ENCODE measurements at places on chromosomes 1 and 21.

DNA sequence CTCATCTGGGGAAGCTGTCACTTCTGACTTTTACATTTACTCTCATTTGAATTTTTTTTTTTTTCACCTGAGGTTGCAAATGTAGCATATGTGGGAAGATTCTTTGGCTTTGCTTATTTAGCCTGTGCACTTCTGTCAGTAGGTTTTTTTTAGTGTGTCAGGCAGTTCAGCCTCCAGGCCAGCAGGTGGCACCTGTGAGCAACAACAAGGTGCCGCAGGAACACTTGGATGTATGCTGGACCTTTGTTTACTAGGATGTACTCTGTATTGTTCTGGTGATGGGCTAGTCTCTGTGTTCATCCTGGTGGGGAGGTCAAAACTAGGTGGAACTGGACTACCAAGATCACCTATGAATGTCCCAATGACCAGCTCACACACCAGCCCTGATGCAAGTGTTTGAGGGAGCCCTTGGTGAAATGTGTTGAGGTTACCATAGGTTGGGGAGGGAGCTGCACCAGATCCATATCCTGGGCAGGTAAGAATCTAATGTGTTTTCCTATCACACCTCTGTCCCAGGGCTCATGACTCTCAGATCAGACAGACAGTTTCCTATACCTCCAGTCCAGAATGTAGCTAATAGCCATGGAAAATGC is 618.2 kb downstream of the BRINP3 start:
- DNase-seq = no peak

- no peak for DNase-seq
Observed at GRCh38 chr1:58815686-58816071, 31.8 kb upstream of the JUN start.

DNA sequence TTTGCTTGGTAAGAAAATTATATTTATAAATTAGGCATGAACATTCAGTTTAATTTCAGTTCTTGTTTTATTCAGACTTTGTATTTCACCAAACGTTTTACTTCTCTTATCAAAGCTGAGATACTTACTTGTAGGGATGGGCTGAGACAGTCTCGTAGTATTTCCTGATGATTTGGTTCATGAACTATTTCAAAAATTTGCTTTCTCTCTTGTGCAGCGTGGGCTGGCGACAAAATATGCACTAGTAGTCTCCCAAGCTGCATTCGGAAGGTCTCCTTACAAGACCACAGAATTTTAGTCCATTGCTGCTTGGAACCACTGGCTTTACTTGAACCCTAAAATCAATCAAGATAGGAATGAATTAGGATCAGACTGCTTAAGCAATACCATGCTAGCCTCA is 91.7 kb upstream of the GNG4 start:
- DNase-seq = no peak

GRCh38 chr1:154863315-154864174 is 6.5 kb downstream of the KCNN3 start:
- DNase-seq = no peak

GRCh38 chr1:230112131-230112701 is 45.2 kb downstream of the GALNT2 start:
- DNase-seq = no peak

GRCh38 chr1:26373789-26374188 is 1.2 kb upstream of the ZNF683 start:
- no peak for DNase-seq

GRCh38 chr21:44517175-44517899 is 22.7 kb downstream of the KRTAP10-1 start:
- DNase-seq = no peak

DNA sequence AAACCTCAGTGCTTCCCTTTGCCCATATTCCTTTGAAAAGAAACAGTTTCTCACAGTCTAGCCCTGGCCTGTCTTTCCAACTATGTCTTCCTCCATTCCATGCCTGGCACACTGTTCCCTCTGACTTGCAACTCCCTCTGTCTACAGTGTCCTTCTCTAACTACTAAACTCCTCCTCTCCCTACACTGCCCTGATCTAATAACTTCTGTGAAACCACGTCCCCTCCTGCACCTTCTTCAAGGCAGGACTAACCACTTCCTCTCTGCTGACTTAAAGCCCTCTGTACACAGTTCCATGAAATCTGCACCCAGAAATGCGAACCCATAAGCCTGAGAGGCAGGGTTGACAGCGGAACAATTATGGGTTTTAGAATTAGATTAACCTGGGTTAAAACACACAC is 62.2 kb upstream of the ATP1B1 start:
- no peak for DNase-seq

DNA sequence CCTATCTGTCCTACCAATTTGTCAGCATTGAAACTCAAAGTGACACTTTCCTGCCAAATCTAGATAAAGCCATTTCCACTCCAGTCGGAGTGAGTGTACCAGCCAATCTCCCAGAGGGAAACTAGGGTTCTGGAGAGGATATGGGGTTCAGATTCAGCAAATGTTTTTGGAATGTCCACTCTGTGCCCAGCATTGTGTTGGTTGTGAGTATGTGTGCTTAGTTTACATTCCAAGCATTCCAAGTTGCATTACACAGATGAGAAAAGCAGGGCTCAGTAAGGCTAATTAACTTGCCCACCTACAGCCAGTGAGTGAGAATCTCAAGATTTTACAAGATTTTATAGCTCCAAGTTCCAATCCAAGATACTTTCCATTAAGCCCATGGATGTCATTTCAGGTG is 26.4 kb upstream of the RGS16 start:
- DNase-seq = no peak

DNA sequence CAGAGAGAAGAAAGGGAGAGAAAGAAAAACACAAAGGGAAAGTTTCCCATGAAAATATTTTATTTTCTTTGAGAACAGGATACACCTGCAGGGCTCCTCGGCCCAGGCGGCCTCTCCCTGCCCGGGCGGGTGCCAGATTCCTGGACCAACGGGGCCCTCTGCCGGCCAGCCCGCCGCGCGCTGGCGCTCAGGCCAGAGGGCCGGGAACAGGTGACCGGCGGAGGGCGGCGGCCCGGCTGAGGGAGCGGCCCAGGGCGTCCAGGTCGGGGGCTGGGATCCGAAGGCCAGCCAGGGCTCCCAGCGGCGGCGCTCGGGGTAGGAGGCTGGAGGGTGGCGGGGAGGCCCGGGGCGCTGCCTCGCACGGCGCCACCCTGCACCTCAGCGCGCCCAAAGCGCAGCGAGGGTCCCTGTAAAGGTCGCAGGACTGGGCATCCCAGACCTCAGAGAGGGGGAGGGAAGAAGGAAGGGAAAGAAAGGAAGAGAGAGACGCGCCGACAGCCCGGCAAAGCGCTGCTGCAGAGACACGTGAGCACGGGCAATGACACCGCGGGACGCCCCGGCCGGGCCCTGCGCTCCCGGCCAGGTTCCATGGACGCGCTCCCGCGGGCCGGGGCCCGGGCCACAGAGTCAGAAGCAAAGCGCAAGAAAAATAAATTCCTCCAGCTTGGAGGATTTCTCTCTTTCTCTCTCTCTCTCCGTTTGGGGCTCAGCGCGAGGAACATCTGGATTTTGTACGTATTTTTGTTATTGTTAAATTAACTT is 927 bp downstream of the WNT9A start:
- peak; percentile 34 for DNase-seq

- DNase-seq = no peak
Observed at GRCh38 chr1:213714645-213715044, 273.1 kb upstream of the PROX1 start.

DNA sequence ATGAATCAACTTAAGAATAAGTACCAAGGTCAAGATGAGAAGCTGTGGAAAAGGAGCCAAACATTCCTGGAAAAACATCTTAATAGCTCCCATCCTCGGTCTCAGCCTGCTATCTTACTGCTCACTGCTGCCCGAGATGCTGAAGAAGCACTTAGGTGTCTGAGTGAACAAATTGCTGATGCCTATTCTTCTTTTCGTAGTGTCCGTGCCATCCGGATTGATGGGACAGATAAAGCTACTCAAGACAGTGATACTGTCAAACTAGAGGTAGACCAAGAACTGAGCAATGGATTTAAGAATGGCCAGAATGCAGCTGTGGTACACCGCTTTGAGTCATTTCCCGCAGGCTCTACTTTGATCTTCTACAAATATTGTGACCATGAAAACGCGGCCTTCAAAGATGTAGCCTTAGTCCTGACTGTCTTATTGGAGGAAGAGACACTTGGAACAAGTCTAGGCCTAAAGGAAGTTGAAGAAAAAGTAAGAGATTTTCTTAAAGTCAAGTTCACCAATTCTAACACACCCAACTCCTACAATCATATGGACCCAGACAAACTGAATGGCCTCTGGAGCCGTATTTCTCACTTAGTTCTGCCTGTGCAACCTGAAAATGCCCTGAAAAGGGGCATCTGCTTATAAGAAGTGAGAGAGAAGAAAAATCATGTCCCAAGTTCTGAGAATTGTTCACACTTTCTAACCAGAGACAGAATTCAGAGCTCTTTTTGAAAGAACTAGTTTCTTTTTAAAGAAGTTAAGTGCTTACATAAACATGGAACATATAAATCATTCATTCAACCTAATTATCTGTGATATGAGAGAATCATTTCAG is 35.7 kb downstream of the TOR1AIP1 start:
- no peak for DNase-seq

GRCh38 chr1:45895406-45895805 is 92.0 kb downstream of the MAST2 start:
- no peak for DNase-seq

- no peak for DNase-seq
Observed at GRCh38 chr1:39117899-39118450, 86.5 kb upstream of the MACF1 start.

DNA sequence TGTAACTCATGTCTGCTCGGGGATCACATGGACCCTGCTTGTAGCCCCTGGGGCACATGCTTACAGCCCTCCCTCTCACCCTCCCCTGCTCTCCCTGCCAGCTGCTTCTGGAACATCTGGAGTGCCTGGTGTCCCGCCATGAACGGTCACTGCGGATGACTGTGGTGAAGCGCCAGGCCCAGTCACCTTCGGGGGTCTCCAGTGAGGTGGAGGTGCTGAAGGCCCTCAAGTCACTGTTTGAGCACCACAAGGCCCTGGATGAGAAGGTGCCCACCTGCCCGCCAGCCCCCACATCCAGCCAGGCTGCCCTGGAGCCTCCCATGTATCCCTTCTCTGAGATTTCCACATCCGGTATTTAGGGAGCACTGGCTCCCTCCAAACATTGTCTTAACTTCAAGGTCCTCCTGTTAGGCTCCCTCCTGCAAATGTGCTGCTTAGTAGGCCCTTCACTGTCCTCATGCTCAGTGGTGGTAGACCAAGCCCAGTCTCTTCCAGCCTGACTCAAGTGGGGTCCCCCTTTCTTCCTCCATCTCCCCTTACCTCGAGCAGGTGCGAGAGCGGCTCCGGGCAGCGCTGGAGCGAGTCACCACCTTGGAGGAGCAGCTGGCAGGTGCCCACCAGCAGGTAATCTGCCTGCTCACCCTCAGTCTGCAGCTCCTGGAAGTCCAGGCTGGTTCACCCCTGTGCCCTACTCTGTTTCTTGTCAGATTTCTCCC is 17.7 kb downstream of the PPFIA4 start:
- no peak for DNase-seq

DNA sequence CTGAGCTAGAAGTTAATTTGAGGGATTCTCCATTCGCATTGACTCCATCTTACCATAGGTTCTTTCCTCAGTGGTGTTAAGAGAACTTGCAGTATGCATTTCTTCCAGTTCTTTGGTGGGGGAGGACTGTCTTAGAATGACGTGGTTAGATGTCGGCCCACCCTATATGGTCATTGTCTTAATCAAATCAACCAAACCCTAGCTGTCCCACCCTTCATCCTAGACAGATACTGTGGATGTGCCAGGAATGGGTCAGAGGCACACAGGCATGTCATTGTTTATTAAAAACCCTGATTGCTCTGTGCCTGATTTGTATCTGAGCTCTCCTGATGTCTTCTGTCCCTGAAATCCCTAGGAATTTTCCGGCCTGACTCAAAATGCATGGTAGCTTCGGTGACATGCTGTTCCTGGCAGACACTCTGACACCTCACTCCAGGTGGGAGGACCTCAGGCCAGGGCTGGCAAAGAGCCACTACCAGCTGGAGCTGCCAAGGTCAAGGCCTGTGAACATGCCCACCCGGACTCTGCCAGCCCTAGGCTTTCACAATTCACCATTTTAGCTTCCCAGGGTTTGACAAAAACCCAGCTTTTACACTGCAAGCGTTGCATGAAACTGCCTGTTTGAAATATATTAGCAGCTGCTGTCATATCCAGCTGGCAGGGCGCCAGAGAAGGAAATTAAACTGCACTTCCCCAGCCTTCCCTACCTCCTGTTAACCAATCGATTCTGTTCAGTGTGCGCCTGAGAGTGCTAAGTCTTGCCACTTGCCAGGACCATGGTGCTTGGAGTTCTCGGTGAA is 134.0 kb downstream of the FAM78B start:
- DNase-seq = peak; percentile 87

DNA sequence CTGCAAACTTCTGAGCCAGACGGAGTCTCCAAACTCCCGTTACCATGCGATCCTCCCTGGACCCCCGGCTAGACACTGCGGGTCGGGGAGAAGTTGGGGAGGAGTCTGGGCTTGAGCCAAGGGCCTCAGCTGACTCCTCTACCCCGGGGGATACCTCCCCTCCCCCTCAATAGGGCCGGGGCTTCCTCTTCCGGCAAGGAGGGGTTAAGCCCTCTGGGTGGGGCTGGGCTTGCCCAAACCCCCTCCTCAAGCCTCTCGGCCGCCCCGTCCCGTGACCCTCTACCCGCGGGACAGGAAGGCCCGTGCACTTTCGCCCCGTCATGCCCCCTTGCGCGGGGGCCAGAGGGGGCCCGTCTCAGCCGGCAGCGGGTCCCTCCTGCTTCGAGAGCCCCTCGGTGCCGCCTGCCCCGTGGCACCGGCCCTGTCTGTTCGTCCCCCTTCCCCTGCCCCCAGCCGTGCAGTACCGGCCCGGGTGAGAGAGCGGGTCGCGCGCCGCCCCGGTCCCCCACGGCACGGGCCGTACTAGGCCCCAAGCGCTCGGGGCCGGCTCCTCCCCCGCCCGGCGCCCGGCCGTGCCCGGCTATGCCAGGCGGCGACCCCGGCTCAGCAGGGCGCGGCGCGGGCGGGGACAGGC is 652 bp downstream of the ARL8A start:
- peak; percentile 39 for DNase-seq

- DNase-seq = no peak
Observed at GRCh38 chr1:9228609-9229008, 6.0 kb upstream of the H6PD start.

DNA sequence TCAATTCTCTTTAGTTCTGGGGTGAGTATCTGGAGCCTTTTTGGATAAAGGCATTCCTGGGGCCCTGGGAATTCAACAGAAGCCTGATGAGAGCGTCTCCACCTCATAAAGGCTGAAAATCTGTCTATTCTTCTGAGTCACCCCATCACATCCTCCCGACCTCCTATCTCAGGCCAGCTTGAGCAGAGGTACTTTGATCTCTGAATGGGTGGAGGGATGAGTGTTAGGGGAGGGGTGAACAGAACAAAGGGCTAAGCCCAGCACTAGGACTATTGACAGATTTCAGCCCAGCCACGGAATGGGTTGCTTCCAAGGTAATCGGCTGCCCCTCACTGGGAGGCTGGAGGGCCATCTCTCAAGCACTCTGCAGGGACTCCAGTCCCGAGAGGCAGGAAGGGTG is 2.5 kb upstream of the MYBPH start:
- no peak for DNase-seq

GRCh38 chr1:100862591-100862990 is 32.1 kb downstream of the EXTL2 start:
- no peak for DNase-seq

- DNase-seq = no peak
Observed at GRCh38 chr1:110235834-110236682, 25.9 kb downstream of the KCNC4 start.

- DNase-seq = peak; percentile 42
Observed at GRCh38 chr1:41537788-41538351, 53.4 kb upstream of the EDN2 start.

- no peak for DNase-seq
Observed at GRCh38 chr1:8217011-8217711, 100.8 kb upstream of the SLC45A1 start.

- no peak for DNase-seq
Observed at GRCh38 chr1:89699451-89699986, 66.6 kb downstream of the LRRC8C start.

Measured in NCI-H1105 (cell line).